Activated CD8-positive, alpha-beta memory T cell treated with anti-CD3 and anti-CD28 coated beads, Interleukin-2, amount 10 ng/mL, durations not matched to agents 7 days and 5 days (primary cell): ENCODE measurements at places on chromosomes 5 and 9.

- no peak for DNase-seq
- peaks cover 15% of the 10 kb centered on the region for H3K36me3 ChIP-seq
- peaks cover 82% of the 10 kb centered on the region for H3K27me3 ChIP-seq
- H3K4me1 ChIP-seq, result peaks cover 20% of the 10 kb centered on the region
- H3K4me3 ChIP-seq, result no peak overlapping the region
These were observed 75.3 kb upstream of the IL12B start for GRCh38 chr5:159405611-159406031.

GRCh38 chr9:20619487-20620200, 2.7 kb downstream of the MLLT3 start:
- DNase-seq, result no peak
- peak overlapping the region; percentile 52 for H3K27ac ChIP-seq
- peaks cover 42% of the 10 kb centered on the region for H3K36me3 ChIP-seq

- H3K27me3 ChIP-seq, result no peaks in the 10 kb centered on the region
- DNase-seq, result no peak
- H3K4me3 ChIP-seq, result no peak overlapping the region
These were observed 57.9 kb downstream of the EXD3 start for GRCh38 chr9:137365056-137365455.

DNA sequence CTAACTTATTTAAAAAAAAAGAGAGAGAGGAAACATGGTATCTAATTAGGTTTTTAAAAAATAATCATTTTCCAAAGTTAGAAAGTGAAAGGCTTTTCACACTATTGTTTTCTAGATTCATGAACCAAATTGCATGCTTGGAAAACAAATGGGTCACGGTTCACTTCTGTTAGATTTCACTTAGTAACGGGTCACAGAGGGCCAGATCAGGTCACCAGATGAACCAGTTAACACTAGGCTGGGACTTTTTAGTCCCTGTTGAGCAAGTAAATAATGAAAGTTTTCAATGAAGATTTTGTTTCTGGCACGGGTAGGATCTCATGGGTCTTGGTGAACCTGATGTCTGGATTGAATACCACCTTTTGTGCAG, 207.2 kb upstream of the RFX3 start:
- no peak overlapping the region for H3K4me3 ChIP-seq
- H3K27me3 ChIP-seq, result no peaks in the 10 kb centered on the region
- no peak for DNase-seq
- no peaks in the 10 kb centered on the region for H3K36me3 ChIP-seq
- H3K27ac ChIP-seq, result no peak overlapping the region

GRCh38 chr9:20561531-20561930, 60.8 kb downstream of the MLLT3 start:
- DNase-seq, result no peak
- no peaks in the 10 kb centered on the region for H3K27me3 ChIP-seq
- H3K4me1 ChIP-seq, result peaks cover 69% of the 10 kb centered on the region
- peaks cover 11% of the 10 kb centered on the region for H3K36me3 ChIP-seq
- H3K4me3 ChIP-seq, result no peak overlapping the region

DNA sequence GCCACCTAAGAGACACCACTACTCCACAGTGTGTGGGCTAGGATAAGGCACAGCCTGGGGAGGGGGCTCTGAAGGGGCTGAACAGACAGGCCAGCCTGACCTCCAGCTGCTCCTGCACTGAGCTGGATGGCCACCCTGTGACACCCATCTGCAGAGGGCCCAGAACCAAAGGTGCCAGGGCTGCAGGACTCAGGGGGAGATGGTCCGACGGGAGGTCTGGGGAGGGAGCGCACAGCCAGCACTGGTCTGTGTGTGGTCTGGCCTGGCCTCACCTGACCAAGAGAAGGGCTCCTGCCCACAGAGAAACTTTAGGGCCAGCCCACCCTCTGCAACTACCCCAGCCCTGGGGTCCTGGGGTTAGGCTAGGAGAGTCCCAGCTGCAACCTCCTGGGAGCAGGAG, 789 bp downstream of the LTC4S start:
- no peak overlapping the region for H3K4me3 ChIP-seq
- H3K27ac ChIP-seq, result no peak overlapping the region
- H3K4me1 ChIP-seq, result peaks cover 34% of the 10 kb centered on the region
- H3K27me3 ChIP-seq, result no peaks in the 10 kb centered on the region
- DNase-seq, result no peak
- H3K36me3 ChIP-seq, result peaks cover 6% of the 10 kb centered on the region

DNA sequence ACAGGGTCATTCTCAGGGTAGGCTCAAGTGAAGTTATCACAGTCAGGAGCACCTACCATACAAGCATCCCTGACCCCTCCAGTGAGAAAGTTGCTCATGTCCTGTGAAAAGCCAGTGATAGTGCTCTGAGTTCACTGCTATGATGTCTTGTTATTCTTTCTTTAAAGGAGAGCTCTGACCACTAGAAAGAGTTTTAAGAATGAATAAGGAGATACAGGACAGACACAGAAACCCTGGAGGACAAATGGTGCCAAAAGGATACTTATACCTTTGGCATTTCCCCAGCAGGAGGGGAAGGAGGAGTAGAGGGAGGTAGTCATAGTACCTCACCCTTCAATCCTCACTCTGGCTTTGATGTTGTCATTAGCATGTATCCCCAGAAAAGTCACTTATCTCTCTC, 84.0 kb upstream of the AGXT2 start:
- no peaks in the 10 kb centered on the region for H3K36me3 ChIP-seq
- peaks cover 50% of the 10 kb centered on the region for H3K27me3 ChIP-seq
- DNase-seq, result no peak
- H3K4me3 ChIP-seq, result no peak overlapping the region
- peaks cover 19% of the 10 kb centered on the region for H3K4me1 ChIP-seq
- H3K27ac ChIP-seq, result no peak overlapping the region

GRCh38 chr9:25700430-25700829, 22.2 kb upstream of the TUSC1 start:
- DNase-seq, result no peak
- H3K27me3 ChIP-seq, result no peaks in the 10 kb centered on the region
- H3K27ac ChIP-seq, result no peak overlapping the region

DNA sequence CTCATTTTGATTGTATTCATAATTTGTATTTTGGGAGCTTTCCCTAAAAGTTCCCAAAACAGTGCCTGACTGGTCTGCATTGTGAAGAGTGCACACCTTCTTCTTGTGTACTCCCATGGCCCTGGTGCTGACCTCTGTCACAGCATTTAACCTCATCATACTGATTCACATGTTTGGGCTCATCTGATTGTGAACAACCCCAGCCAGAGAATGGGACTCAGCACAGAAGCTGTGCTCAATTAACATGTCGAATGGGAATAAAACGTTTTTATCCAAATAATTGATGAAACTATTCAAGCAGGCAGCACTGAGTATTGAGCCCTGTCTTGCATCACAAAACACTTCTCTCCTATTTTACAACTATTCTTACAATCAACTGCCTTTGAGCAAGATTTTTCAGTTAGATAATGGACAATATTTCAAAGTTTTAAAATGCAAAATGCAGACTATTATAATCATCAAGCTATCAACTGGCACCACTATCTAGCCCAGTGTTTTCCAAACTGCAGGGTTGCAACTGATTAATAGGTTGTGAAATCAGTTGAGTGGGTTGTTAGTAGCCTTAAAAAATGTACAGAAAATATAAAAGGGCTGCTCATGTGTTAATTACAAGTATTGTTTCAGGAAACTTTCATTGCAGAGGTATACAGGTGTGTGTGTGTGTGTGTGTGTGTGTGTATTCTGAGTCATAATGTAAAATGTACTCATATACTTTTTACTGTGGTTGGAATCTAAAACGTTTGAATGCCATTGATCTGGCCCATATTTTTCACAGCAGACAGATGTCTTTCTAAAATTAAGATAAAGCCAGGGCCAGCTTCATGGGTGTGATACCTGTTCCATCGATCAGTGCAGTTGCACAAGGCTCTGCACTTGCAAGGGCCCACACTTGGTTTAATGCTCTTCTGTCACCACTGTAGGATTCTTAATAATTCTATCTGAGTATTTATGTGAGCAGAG, 190.5 kb downstream of the PIK3R1 start:
- peak; percentile 46 for DNase-seq
- peak overlapping the region; percentile 85 for H3K27ac ChIP-seq
- peaks cover 33% of the 10 kb centered on the region for H3K4me1 ChIP-seq
- peak overlapping the region; percentile 26 for H3K4me3 ChIP-seq

DNA sequence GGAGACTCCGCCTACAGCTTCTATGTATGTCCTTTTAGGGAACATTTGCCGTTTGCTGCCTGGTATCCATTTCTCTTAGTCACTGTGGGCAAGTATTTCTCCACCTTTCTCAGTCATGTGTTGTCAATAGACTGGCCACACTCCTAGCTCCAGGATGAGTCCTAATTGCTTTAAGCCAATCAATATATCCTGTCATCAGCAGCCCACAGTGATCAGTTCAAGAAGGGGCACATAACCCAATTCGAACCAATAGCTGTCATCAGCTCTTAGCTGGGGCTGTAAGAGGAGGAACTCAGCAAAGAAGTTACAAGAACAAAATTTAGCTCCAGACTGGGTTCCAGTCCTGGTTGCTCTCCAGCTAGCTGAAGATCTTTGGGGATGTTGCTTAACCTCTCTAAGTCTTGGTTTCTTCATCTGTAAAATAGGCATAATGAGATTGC, 70.7 kb upstream of the MAN2A1 start:
- H3K4me1 ChIP-seq, result no peaks in the 10 kb centered on the region
- H3K27me3 ChIP-seq, result no peaks in the 10 kb centered on the region
- no peaks in the 10 kb centered on the region for H3K36me3 ChIP-seq
- no peak for DNase-seq
- no peak overlapping the region for H3K4me3 ChIP-seq

DNA sequence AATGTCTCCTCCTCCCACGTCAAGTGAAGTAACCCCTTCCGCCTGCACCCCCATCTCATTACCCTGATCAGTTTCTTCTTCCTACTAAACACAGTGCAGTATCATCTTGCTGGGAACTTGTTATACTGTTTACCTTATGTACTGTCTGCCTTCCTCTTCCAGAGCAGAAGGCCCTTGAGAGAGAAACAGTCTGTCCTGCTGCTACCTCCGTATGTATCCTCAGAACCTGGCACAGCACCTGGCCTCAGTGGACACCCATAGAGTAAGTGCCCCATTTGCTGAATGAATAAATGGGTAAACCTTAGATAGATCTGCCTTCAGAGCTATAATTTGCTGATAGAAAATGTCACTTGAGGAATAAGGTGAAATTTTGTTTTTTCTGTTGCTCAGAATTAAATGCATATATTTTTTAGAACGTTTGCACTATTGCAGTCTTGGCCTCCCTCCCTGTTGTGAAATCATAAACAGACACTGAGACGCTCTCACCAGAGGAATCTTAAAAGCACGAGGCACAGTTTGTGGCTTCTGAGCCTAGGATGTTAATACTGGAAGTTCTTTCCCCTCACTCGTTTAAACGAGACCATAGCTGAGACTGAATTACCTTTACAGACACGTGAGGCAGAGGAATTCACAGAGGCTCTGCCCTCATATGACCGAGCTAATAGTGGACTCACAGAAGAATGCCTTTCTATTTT, 223.1 kb upstream of the DAP start:
- H3K4me3 ChIP-seq, result no peak overlapping the region
- H3K27ac ChIP-seq, result no peak overlapping the region
- DNase-seq, result no peak
- H3K36me3 ChIP-seq, result no peaks in the 10 kb centered on the region

- no peaks in the 10 kb centered on the region for H3K36me3 ChIP-seq
- no peak overlapping the region for H3K27ac ChIP-seq
These were observed 475 bp upstream of the GOLM1 start for GRCh38 chr9:86099701-86100364.

- no peaks in the 10 kb centered on the region for H3K4me1 ChIP-seq
- no peaks in the 10 kb centered on the region for H3K36me3 ChIP-seq
- DNase-seq, result no peak
- no peak overlapping the region for H3K27ac ChIP-seq
- H3K4me3 ChIP-seq, result no peak overlapping the region
These were observed 91.4 kb upstream of the ZNF462 start for GRCh38 chr9:106771608-106772007.

- no peak for DNase-seq
- no peaks in the 10 kb centered on the region for H3K36me3 ChIP-seq
- no peak overlapping the region for H3K27ac ChIP-seq
- peaks cover 62% of the 10 kb centered on the region for H3K27me3 ChIP-seq
These were observed 75.3 kb upstream of the SIMC1 start for GRCh38 chr5:176162888-176163287.

DNA sequence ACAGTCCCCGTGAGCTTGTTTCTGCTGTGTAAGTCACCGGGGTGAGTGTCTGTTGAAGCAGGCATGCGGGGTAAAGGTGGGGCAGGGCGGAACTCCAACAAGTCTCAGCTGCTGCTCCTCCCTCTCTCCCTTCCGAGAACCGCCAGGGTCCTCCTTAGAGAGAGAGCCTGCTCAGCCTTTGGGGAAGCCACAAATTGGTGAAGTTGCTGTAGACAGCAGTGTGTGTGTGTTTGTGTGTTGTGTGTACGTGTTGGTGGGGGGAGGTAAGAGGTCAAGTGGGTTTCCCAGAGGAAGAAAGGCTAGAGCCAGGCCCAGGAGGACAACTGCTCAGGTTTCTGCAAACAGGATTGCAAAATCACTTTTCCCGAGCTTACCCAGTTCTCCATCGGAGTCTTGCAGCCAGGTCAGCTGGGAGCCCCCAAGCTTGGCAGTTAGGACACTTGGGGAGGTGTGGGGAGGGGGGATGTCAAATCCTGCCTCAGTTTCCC, 38.9 kb upstream of the DAB2IP start:
- H3K27ac ChIP-seq, result no peak overlapping the region
- no peak overlapping the region for H3K4me3 ChIP-seq
- H3K4me1 ChIP-seq, result peaks cover 13% of the 10 kb centered on the region
- no peak for DNase-seq
- H3K27me3 ChIP-seq, result peaks cover 43% of the 10 kb centered on the region

DNA sequence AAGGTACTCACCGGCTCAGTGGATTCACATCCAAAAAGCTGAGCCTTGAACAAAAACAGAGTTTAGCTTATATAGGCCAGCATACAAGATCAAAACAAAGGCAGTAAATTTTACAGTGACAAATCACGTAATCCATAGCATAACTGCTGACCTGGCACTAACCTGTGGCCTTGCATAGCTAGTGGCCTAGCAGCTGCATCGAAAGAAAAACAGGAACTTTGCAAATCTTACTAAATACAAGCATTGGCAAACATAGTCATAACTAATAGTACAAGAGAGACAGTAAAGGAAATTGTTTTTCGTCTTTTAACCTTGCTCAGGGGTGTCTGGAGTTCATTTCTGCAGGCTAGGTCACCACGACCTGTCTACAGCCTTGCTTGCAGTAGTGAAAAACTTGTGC, 4.8 kb downstream of the HSDL2 start:
- no peaks in the 10 kb centered on the region for H3K27me3 ChIP-seq
- DNase-seq, result no peak
- peaks cover 39% of the 10 kb centered on the region for H3K4me1 ChIP-seq
- H3K36me3 ChIP-seq, result peaks cover 1% of the 10 kb centered on the region
- H3K4me3 ChIP-seq, result no peak overlapping the region
- no peak overlapping the region for H3K27ac ChIP-seq

DNA sequence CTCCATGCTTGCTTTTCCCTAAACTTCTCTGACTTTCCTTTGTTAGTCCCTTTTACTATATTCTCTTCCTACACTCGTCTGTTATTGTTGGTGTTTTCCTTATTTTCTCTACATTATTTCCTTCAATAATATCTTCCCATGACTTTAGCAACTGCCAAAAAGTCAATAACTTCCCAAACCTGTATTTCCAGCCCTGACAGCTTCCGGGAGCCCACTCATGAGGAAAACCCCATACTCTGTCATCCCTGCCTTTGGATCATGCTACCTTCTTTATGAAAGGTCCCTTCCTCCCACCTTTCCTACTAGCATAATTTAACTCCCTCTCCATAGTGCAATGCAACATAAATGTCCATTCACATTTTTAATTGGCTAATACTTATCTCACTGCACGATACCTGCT, 144.0 kb upstream of the CDH6 start:
- H3K36me3 ChIP-seq, result no peaks in the 10 kb centered on the region
- DNase-seq, result no peak
- H3K4me3 ChIP-seq, result no peak overlapping the region
- H3K27me3 ChIP-seq, result no peaks in the 10 kb centered on the region
- no peak overlapping the region for H3K27ac ChIP-seq

GRCh38 chr9:72462340-72462739, 59.1 kb upstream of the TMC1 start:
- no peak overlapping the region for H3K27ac ChIP-seq
- no peak overlapping the region for H3K4me3 ChIP-seq
- no peaks in the 10 kb centered on the region for H3K27me3 ChIP-seq
